ENCODE measurements at places on chromosomes 12 and 14.

GRCh38 chr12:99281277-99281676 is 366.3 kb upstream of the GARIN6 start:
- no peak for DNase-seq

DNA sequence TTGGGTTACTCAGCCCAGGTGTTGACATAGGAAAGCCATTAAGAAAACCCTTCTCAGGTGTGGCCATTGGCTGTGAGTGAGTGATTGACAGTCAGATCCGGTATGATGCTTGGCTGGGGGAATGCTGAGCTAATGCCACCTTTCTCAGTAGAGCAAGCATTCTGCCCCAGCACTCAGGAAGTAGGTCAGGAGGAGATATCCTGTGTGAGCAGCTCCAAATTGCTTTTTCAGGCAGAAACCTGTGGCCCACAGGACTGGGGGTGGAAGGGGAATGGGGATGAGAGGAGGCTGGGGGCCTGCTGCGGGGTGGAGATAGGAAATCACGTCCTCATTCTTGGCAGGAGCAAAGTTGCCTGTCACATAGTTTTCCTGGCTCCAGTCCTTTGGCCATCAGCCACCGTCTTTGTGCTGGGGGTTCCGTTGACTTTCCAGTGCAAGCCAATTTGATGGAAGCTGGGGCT is 55.7 kb downstream of the NINJ2 start:
- DNase-seq, result no peak

- DNase-seq, result no peak
Observed at GRCh38 chr14:76773188-76773885, 12.1 kb downstream of the VASH1 start.

DNA sequence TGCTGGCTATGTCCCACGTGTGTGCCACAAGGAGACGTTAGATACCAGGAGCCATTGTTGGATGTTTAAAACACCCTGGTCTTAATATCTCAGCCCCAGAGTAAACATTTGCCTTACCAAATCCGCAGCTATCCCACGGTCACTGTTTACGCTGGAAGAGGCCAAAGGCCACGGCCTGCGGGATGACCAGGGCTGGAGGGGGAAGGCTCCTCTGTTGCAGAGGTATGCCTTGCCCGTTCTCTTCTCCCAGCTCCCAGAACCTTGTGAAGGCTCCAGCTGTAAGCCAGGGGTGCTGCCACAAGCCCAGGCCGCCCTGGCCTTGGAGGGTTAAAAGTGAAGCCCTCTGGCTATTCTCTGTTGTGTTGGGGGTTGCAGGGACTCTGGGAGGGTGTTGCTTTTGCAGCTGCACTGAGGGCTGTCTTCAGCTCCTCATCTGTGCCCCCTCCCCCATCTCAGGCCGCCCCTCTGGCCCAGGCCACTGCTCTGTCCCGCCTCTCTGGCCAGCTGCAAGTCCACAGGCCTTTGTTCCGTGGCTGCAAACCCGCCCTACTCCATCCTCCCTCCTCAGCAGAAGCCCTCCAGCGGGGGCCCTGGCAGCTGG is 2.5 kb downstream of the PLEKHG3 start:
- DNase-seq, result no peak

- DNase-seq, result no peak
Observed at GRCh38 chr12:70264067-70264867, 21.0 kb downstream of the CNOT2 start.

GRCh38 chr12:1592444-1593173 is 1.8 kb downstream of the FBXL14 start:
- no peak for DNase-seq

DNA sequence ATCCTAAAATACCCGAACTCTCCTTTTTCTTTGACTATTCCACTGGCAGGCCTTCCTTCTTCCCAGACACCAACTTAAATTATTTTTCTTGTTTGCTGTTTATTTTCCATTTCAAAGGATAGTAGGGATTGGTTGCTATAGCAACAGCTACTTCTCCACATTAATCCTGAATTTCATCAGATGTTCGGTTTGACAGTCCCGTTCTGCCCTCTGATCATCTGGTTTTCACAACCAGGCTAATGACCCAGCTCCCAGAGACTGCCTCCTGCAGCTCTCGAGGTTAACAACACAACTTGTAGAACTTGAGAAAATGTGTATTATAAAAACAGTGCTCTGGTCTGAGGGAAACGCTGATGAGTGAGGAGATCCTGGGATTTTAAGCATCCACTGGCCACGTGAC is 45.5 kb downstream of the NUAK1 start:
- no peak for DNase-seq

DNA sequence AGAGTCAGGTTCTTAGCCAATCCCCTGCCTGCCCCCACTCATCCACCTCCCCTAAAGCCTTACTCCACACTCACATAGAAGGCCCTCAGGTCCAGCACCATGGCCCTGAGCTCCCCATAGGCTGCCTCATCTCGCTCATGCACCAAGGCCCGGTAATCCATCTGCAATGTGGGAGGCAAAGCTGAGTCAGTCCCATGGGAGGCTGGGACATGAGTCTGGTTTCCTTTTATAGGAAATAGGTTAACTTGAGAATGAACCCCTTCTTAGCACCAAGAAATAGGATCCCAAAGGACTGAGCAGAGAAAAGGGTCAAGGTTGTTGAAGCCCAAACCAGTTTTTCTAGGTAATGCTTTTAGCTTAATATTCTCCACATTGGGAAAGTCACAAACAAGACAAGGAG is 2.1 kb upstream of the EMC9 start:
- no peak for DNase-seq

GRCh38 chr12:40164034-40164433 is 58.2 kb upstream of the SLC2A13 start:
- no peak for DNase-seq

GRCh38 chr12:109469517-109469916 is 7.6 kb downstream of the KCTD10 start:
- DNase-seq, result no peak

Measured in stimulated activated CD4-positive, alpha-beta T cell treated with anti-CD3 and anti-CD28 coated beads, TNF-alpha, amount 100 ng/mL, for 1 hour (primary cell).